ENCODE measurements at places on chromosomes 4 and X.

DNA sequence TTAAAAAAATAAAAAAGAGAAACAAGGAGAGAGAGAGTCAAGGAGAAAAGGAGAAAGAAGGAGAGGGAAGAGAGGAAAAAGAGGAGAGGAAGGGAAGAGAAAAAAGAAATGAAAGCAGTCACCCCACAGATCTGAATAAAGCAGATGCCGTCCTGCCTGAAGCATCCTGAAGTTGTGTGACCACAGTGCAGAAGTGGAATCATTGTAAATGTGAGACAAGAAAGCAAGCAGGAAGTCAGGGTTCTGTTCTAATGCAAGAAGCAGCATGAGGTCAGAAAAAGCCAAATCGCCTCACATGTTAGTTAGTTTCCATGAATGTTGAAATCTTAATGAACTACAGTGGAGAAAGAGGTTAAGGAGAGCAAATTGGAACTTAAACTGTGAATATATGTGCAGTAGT is 692.5 kb downstream of the CENPC start:
- DNase-seq: no peak

- no peak for DNase-seq
Observed at GRCh38 chr4:62619971-62620370, 1419.8 kb downstream of the ADGRL3 start.

GRCh38 chr4:30930276-30930675 is 210.1 kb downstream of the PCDH7 start:
- no peak for DNase-seq

DNA sequence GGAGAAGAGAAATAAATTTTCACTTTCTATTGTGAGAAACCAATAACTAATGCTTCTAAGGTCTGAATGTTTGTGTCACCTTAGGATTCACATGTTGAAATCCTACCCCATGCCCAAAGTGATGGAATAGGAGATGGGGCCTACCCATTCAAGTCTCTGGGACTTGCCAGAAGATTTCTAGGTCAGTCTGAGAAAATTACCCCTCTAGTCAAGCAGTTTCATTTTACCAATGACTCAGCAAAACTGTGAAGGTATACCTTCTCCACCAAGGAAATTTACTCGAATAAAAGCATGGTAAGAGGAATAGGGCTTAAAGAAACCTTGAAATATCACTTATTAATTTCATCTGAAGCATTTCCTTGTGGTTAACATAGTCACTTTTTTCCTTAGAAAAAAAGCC is 23.5 kb upstream of the PAPSS1 start:
- no peak for DNase-seq

Data from hematopoietic multipotent progenitor cell treated with erythropoietin and hydrocortisone succinate and interleukin-3 and kit ligand, for 4 days (in vitro differentiated cells).